ENCODE measurements at places on chromosomes 13 and 19.

GRCh38 chr13:46181840-46182490 lies at the start of gene LCP1:
TSS of gene LCP1 (minus strand) at chr13:46182177. CDS start at chr13:46159662, 22,515 bp downstream.
- H3K27me3 ChIP-seq, result no peaks in the 10 kb centered on the region
- peaks cover 17% of the 10 kb centered on the region for H3K36me3 ChIP-seq
- peak within 1 kb of the TSS; percentile 93 for H3K27ac ChIP-seq
- DNase-seq, result peak; percentile 84
- peaks cover 50% of the 10 kb centered on the region for H3K4me1 ChIP-seq
- peak within 1 kb of the TSS; percentile 91 for H3K4me3 ChIP-seq

- H3K27ac ChIP-seq, result no peak overlapping the region
- no peak overlapping the region for H3K4me3 ChIP-seq
- H3K27me3 ChIP-seq, result peaks cover 8% of the 10 kb centered on the region
- H3K36me3 ChIP-seq, result no peaks in the 10 kb centered on the region
- DNase-seq, result no peak
- H3K4me1 ChIP-seq, result no peaks in the 10 kb centered on the region
These were observed 229.7 kb downstream of the KCTD12 start for GRCh38 chr13:76656500-76656899.

DNA sequence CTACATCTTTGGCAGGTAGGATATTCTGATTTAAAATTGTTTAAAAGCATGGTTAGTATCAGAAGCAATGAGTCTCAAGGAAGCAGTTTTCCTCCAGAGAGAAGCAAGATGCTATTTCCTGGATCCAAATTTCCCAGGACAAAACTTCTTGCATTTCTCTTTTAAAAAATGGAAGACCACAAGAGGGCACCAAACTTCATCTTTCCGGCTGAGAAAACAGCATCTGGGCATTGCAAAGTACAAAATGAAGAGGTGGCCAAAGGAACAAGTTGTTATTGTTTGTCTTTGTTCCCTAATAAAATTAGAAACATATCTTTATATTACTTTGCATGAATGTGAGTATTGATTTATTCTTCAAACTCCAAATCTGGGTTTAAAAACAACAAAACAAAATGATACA lies 60.0 kb upstream of the LRCH1 start:
- H3K27ac ChIP-seq, result no peak overlapping the region
- no peaks in the 10 kb centered on the region for H3K36me3 ChIP-seq
- H3K4me1 ChIP-seq, result no peaks in the 10 kb centered on the region
- H3K27me3 ChIP-seq, result peaks cover 7% of the 10 kb centered on the region
- H3K4me3 ChIP-seq, result no peak overlapping the region
- peak; percentile 17 for DNase-seq

- H3K27me3 ChIP-seq, result peaks cover 7% of the 10 kb centered on the region
- H3K4me1 ChIP-seq, result peaks cover 28% of the 10 kb centered on the region
- DNase-seq, result no peak
- peak overlapping the region; percentile 54 for H3K4me3 ChIP-seq
- peaks cover 2% of the 10 kb centered on the region for H3K36me3 ChIP-seq
These were observed 735 bp downstream of the BRSK1 start for GRCh38 chr19:55284405-55285058.

DNA sequence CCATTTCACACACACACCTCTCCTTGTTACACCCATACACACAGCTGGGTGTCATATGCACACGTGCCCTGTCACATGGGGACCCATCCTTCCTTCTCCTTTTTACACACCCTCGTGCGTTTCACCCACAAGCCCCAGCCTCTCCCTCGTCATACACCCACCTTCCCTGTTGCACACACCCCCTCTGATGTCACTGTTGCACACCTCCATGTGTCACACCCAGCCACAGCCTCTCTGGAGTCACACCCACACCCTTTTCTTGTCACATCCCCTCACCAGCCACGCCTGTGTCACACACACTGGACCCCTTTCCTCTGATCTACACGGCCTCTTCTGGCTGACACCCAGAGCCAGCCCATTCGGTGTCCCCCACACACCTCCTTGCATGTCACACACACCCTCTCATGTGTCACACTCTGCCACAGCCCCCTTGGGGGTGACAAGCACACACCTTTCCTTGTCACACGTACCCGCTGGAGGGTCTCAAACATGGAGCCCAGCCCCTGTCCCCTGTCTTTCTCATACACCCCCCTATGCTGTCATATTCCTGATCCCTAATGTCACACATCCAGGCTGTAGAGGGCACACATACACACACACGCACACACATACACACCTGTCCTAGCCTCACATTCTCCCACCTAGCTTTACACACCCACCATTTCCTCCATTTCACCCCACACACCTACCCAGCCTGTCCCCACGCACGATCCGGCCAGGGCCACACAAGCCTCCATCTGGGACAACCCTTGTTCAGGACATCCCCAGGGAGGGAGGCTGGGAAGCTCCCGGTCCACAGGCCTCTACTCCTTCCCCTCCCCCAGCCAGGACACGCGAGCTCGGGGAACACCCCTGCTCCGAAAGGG lies 1.4 kb downstream of the NOVA2 start:
- peaks cover 18% of the 10 kb centered on the region for H3K4me1 ChIP-seq
- peaks cover 1% of the 10 kb centered on the region for H3K36me3 ChIP-seq
- peak overlapping the region; percentile 4 for H3K4me3 ChIP-seq
- H3K27ac ChIP-seq, result no peak overlapping the region
- peaks cover 81% of the 10 kb centered on the region for H3K27me3 ChIP-seq
- DNase-seq, result peak; percentile 34

GRCh38 chr13:97371486-97372109 lies 62.4 kb upstream of the RAP2A start:
- H3K27ac ChIP-seq, result no peak overlapping the region
- no peaks in the 10 kb centered on the region for H3K27me3 ChIP-seq
- no peaks in the 10 kb centered on the region for H3K36me3 ChIP-seq
- no peak for DNase-seq
- H3K4me1 ChIP-seq, result peaks cover 7% of the 10 kb centered on the region

DNA sequence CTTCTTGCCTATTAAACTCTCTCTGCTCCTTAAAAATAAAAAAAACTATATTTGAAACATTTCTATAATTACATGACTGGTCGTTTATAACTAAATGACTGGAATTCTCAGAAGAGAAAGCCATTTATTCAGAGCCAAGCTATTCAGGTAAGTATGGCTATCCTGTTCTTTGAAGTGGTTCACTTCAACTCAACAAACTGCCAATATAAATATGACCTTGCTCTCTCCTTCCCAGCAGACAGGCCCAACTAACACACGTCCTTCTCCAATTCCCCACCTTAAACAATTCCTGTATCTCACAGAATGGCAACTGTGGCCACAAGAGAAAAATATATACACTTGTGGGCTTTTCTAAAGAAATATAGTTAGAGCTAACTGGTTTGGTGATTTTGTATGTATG lies 153.9 kb downstream of the MIPEP start:
- no peak overlapping the region for H3K27ac ChIP-seq
- no peaks in the 10 kb centered on the region for H3K4me1 ChIP-seq
- DNase-seq, result no peak
- no peaks in the 10 kb centered on the region for H3K36me3 ChIP-seq
- no peaks in the 10 kb centered on the region for H3K27me3 ChIP-seq
- H3K4me3 ChIP-seq, result no peak overlapping the region
